ENCODE measurements at places on chromosomes 5 and 9. TPM values are rescaled to one million over a fixed set of nuclear protein-coding genes. Genes with fewer than 3 reads are reported as not detected.

Gene SOHLH1
- not detected for total RNA-seq

Gene EIF4E1B
- total RNA-seq: not detected

Gene KCNT1
- not detected for total RNA-seq

Gene EFNA5
- total RNA-seq: 6.4 TPM

Gene LCNL1
- total RNA-seq: not detected

Gene SPINK4
- total RNA-seq: not detected

Gene PRSS3
- total RNA-seq: 18.9 TPM

Gene KLF4
- total RNA-seq: 10.0 TPM

Data from epithelial cell of alveolus of lung (primary cell).